ENCODE measurements at places on chromosomes 4 and X.
A peak's percentile ranks its signal among the peaks of the same experiment; 100 is the strongest.

DNA sequence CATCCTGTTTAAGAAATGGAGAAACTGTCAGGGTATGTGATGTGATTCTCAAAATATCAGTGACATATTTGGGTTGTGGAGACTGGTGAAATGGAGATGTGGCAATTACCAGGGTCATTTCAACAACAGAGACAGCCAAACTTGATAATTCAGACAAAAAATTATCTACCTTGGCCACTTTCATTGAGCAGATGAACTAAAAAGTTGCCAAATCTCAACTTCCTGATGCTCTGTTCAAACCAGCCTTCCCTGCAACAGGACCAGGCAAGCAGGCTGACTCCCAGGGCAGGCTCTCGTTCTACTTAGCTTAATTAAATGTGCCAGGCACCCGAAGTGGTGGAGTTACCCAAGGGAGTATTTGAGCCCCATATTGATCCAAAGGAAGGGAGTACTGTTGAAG is 199.6 kb downstream of the AFF2 start:
- DNase-seq = no peak

DNA sequence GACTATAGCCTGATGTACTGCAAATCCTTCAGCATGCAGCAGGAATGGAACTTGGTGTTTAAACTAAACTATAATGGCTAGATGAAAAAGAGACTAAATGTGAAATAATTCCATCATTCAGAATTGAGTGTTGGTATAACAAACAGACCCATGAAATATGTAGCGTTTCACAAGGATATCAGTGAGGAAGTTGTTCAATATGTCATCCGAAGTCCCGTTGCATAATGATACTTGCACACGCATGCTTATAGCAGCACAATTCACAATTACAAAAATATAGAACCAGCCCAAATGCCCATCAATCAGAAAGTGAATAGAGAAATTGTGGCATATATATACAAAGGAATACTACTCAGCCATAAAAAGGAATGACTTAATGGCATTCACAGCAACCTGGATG is 20.4 kb downstream of the MECP2 start:
- DNase-seq = no peak

- DNase-seq = no peak
These were observed 32.7 kb upstream of the HPGDS start for GRCh38 chr4:94375364-94375763.

- DNase-seq = no peak
These were observed 8.4 kb upstream of the HAUS7 start for GRCh38 chrX:153478746-153479145.

GRCh38 chr4:119477412-119478053 is 151.1 kb downstream of the PDE5A start:
- DNase-seq = no peak

GRCh38 chrX:154819771-154820341 is 14.6 kb upstream of the MPP1 start:
- no peak for DNase-seq

GRCh38 chr4:117063961-117064696 is 21.2 kb downstream of the TRAM1L1 start:
- peak; percentile 82 for DNase-seq

DNA sequence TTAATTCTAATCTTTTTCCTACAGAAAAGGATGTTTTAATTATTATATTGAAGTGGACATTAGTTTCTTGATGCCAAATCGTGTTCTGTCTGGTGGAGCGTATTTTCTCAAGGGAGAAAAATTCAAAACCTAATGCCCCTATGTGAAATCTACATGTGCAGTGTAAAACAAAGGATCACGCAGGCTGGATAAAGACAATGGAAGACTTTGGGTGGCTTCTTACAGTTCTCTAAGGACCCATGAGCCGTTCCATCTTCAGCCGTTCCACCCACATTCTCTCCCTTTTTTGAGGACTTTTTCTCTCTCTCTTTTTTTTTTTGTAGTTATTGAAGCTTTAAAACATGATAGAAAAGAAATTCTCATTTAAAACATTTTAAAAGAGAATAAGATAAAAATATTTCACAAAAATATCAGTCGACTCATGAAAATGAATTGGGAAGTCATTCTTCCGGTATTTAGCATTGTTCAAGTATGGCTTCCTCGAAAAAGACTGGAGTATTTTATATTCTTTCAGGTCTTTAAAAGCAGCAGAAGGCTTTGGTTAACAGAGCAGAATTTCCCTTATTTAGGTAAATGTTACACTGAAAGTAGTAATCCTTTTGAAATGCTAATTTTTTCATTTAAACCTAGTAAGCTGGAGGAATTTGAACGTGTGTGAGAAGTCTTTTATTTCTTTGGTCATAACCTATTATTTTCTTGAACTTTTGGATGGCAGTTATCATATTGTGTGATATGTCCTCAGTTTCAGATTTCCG is 11.0 kb downstream of the TENM3 start:
- no peak for DNase-seq

- no peak for DNase-seq
These were observed 31.2 kb downstream of the CCDC149 start for GRCh38 chr4:24881508-24882196.

GRCh38 chrX:38959736-38960135 is 158.5 kb downstream of the MID1IP1 start:
- no peak for DNase-seq

DNA sequence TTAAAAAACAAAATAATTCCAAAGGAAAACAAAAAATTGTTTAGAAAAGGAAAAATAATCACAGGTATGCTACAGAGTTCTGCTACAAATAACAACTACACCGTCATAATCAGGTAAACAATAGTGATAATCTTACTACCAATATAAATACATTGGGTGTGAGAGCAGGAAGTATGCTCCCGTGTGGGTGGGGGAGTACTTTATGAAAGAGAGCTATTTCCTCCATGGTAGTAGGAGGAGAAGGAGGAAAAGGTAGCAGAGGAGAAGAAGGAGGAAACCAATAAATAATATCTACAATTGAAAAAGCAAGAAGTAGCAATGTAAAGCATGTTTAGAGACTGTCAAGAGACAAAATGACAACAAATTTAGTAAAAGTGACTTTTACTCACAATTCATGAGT is 35.1 kb downstream of the TEC start:
- no peak for DNase-seq

- DNase-seq = no peak
These were observed 431.1 kb upstream of the HTR2C start for GRCh38 chrX:114152801-114153200.

DNA sequence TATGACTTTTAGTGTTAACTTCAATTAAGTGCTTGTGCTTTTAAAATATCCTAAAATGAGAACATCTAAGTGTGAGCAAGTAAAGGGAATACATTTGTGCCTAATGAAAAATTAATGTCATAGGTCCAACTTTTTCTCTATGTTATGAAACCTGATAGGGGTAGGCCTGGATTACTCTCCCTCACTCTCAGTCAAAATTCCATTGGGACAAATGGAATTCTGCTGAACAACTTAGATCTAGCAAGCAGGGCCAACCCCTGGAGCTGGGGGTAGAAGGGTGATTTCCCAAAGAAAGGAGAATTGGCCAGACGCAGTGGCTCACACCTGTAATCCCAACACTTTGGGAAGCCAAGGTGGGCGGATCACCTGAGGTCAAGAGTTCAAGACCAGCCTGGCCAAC is 67.4 kb downstream of the EDNRA start:
- DNase-seq = peak; percentile 43

GRCh38 chrX:87067795-87068369 is 449.7 kb upstream of the KLHL4 start:
- DNase-seq = no peak

DNA sequence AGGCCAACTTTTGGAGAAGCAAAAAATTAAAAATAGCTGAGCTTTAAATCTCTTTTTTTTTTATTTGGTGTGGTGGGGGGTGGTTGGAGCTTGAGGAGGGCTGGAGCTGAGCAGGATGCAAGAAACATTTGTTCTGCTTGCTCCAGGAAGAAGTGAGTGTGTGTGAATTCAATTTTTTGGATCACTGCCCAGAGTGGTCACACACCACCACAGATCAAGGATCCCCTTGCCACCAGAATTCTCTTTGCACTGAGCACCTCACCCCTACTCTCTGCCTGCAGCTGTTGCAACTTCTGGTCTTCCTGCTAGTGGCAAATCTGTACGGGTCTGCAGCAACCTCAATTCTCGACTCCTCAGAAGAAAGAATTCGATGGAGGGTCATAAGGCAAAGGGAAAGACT is 19.9 kb upstream of the PLP1 start:
- DNase-seq = peak; percentile 5

- DNase-seq = no peak
These were observed 141.6 kb downstream of the HS3ST1 start for GRCh38 chr4:11287055-11287454.

- DNase-seq = no peak
These were observed 56.6 kb downstream of the TNIP2 start for GRCh38 chr4:2699534-2699933.

DNA sequence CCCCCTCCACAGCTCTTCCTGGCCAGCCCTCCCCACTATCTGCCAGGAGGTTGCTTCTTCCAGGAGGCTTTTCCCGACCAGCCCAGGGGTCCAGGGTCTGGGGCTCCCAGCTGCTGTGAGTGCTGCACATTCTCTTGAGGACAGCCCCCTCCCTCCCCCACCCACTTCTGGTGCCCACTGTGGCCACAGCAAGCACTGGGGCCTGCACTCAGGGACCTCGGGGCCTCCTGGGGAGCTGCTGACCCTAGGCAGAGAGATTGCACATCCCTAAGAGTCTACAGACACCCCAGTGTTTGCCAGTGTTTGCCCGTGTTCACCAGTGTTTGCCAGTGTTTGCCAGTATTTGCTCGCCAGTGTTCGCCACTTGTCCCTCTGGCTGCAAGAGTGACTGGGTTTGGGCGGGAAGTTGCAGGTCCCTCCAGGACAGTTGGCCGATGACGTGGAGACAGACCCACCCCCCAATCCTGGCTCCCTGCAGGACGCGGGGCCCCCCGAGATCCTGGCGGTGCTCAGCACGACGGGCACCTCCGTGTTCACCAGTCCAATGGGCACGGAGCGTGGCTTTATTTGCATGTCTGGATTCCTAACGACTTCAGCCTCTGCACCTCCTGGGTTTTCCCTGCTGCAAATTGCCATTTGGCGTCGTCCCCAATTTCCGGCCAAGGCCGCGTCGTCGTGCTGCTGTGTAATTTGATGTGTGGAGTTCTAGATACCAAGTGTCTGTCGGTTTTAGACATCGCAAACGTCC is 87.5 kb upstream of the NKX1-1 start:
- no peak for DNase-seq

GRCh38 chr4:36168127-36168878 is 76.0 kb downstream of the ARAP2 start:
- DNase-seq = peak; percentile 53

DNA sequence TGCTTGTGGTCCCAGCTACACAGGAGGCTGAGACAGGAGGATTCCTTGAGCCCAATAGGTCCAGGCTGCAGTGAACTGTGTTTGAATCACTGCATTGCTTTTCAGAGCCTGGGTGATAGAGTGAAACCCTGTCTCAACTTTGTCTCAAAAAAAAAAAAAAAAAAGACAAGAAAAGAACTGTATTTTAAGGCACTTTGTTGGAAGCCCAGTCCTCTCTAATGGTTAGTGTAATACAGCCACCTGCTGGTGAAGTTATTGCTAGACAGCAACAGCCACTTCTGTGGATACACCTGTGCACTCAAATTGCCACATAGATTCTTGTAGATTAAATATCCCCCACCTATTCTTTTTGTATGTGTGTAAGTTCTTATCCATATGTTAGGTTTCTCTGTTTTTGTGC is 10.1 kb upstream of the FGG start:
- DNase-seq = peak; percentile 33

DNA sequence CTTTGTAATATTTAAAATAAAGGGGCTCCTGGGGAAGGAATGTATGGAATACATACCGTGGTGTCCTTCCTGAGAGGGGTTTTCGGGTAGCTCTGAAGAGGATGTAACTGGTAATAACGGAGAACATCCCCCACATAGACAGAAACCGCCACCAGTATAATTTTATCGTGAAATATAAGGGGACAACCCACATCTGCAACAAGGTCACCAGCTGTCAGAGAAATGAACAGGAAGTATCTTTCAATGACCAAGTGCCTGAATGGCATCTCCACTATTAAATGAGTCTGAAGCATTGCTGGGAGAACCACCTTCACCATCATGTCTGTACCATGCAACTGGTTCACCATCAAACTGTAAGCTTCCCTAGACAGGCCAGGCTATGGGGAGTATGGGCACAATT is 31.7 kb downstream of the RNF175 start:
- no peak for DNase-seq

DNA sequence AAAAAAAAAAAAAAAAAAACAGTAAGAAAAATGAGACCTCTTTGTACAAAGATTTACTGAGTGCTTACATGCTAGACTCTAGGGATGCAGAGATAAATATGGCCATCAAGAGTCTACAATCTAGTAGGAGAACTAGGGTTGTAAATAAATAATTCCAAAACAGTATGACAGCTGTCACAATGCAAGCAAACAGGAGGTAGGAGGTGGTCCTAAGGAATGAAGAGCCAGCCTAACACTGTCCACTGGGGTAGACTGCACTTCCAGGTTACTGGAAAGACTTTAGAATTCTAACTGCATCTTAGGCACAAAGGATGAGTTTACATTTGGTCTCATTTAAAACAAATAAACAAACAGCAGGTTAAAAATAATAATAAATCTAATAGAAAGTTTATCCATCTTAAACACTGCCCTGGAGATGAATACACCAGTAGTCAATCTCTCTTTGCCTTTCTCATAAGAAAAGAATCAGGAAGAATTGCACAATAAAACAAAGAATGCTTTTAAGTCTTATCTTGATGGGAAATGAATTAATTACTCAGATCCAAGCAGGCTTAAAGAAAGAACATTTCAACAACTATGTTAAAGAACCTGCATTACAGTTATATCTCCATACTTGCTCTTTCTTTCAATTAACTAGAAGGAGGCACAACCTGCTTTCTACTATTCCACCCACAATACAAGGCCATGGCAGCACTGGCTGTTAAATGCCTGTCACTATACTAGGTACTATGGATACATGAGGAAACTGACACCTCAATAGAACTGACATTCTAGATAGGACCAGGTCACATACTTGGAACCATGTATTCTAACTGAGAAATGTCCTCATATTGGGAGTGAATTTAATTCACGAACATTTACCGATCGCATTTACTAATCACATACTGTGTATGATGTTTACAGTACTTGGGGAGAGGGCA is 12.7 kb downstream of the ADGRA3 start:
- no peak for DNase-seq

GRCh38 chr4:26032630-26033317 is 118.8 kb downstream of the SMIM20 start:
- DNase-seq = peak; percentile 86

- peak; percentile 63 for DNase-seq
These were observed 57.0 kb upstream of the PPP2R3B start for GRCh38 chrX:443536-444210.

DNA sequence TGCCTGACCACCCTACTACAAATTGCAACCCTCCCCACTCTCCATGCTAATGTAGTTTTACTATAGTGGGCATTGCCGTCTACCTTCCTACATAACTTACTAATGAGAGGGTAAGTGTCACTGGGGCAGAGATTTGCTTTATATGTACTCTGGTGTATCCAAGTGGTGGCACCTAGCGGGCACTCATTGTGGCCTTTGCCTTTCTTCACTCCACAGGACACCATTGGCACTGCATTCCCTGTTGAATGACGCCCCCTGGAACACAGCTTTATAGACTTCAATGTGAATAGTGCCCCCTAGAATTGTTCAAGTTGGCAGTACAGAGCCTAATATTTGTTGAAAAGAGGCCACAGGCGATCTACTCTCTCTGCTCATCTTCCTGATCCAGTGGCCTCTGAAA is 215.8 kb downstream of the MID1IP1 start:
- DNase-seq = no peak

- DNase-seq = peak; percentile 72
These were observed 198.1 kb upstream of the NUDT6 start for GRCh38 chr4:123120473-123120872.

- peak; percentile 7 for DNase-seq
These were observed 111.5 kb downstream of the GNL3L start for GRCh38 chrX:54641530-54641929.

Measured in fibroblast of skin of right biceps (primary cell).